ENCODE measurements at places on chromosomes 2 and 18. TPM values are rescaled to one million over a fixed set of nuclear protein-coding genes. Genes with fewer than 3 reads are reported as not detected.

The XDH gene
- total RNA-seq: 1.1 TPM

The FLACC1 gene
- not detected for total RNA-seq

The EIF2B4 gene
- 58.3 TPM for total RNA-seq

The RUFY4 gene
- total RNA-seq: not detected

The RGPD3 gene
- 0.19 TPM for total RNA-seq

The CYP27C1 gene
- 3.3 TPM for total RNA-seq

The MOGAT1 gene
- total RNA-seq: not detected

All from A549 treated with CpdA at 1 μM for 4 hours (cell line).